Stimulated activated CD8-positive, alpha-beta memory T cell treated with anti-CD3 and anti-CD28 coated beads, Interleukin-7, amount 100 ng/mL, for 48 hours (primary cell): ENCODE measurements at places on chromosomes 1 and 21.

DNA sequence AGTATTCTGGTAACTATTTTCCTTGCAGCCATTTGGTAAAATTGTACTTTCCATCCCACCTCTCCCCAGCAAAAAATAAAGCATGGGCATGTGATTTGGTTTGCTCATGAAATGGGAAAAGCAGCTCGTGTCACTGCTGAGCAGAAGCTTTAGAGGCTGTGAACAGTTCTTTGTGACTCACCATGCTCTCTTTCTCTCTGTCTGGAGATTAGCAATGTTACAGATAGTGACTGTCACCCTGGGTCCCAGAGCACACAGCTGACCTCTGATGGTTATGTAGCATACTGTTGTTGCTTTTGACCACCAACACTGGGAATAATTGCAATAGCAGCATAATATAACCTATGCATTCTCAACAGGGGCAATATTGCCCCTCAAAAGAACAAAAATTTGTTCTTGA is 70.6 kb downstream of the RGS2 start:
- no peak for DNase-seq

DNA sequence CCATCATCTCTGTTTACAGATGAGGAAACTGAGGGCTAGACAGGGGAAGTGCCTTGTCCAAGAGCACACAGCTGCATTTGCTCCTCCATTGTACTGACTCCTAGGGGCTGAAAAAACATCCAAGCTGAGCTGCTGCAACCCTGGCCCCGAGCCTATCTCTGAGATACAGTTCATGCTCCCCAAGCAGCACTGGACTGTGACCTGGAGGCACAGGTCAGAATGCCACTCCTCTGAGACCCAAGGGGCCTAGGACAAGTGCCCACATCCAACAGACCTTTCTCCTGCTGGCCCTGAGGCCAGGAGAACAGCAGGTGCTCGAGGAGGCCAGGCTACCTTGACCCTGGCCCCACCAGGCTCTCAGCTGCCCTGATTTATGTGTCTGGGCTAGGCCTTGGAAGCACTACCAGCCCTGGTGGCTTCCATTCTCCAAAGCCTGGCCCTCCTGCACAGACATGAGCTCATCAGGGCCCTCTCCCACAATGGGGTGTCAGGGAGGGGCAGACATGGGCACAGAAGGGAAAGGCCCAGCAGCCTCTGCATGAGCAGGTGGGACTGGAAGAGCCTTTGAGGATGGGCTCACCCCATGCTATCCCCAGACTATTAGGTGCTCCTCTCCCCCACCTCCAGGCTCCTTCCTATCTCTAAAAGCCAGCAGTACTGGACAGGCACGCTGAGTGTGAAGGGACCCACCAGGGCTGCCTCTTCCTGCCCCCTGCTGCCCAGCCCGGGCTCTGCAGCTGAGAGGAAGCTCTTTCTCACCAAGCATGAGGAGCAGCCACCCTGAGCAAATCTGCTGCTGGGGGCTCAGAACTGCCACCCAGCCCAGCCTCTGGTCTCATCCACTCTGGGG is 18.8 kb downstream of the ADGRB2 start:
- no peak for DNase-seq

DNA sequence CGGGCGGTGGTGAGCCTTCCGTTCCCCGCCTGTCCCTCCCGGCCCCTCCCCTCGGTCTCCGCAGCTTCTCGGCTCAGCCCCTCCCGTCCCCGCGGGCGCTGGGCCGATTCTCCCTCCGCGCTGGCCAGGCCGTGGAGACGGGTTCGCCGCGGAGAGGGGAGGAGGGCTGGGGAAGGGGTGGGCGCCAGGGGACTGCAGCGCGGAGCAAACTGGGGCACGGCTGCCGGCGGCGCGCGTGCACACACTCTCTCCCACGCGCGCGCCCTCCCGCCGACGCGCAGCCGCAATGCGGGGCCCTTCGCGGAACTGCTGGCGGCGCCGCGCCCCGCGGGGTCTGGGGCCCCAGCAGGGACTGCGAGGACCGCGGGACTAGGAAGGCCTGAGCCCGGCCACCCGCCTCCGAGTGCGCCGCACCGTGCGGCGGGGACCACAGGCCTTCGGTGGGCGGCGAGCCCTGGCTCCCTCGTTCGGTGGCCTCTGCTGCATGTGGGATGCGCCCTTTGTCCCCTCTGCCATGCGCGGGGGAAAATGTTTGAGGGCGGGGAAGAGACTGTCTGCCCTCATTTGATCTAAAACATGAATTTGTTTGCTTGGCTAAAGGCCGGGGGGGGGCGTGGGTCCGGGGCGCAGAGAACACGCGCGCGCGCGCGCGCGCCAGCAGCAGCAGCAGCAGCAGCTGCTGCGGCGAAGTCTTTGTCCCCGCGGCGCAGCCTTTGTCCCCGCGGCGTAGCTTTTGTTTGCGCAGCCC is 90.7 kb upstream of the VAMP3 start:
- DNase-seq: no peak

- DNase-seq: no peak
These were observed 127.3 kb downstream of the SIK1 start for GRCh38 chr21:43299441-43300277.

GRCh38 chr1:228256626-228257375 is 49.0 kb downstream of the OBSCN start:
- DNase-seq: no peak

DNA sequence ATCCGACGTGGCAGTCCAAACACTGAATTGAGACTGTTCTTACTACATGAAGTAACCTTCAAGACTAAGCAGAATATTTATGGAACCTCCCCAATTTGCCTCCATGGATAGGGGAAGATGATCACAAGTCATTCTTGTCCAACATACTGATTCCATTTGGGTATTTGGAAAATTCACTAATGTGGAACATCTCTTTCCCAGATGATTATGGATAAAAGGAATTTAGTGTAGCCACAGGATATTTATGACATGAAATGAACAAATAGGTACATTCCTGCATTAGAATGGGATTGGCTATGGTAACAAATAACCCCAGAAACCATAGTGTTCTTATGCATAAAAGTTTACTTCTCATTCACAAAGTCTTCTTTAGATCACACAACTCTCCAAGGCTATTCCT is 40.2 kb upstream of the SGIP1 start:
- DNase-seq: no peak

DNA sequence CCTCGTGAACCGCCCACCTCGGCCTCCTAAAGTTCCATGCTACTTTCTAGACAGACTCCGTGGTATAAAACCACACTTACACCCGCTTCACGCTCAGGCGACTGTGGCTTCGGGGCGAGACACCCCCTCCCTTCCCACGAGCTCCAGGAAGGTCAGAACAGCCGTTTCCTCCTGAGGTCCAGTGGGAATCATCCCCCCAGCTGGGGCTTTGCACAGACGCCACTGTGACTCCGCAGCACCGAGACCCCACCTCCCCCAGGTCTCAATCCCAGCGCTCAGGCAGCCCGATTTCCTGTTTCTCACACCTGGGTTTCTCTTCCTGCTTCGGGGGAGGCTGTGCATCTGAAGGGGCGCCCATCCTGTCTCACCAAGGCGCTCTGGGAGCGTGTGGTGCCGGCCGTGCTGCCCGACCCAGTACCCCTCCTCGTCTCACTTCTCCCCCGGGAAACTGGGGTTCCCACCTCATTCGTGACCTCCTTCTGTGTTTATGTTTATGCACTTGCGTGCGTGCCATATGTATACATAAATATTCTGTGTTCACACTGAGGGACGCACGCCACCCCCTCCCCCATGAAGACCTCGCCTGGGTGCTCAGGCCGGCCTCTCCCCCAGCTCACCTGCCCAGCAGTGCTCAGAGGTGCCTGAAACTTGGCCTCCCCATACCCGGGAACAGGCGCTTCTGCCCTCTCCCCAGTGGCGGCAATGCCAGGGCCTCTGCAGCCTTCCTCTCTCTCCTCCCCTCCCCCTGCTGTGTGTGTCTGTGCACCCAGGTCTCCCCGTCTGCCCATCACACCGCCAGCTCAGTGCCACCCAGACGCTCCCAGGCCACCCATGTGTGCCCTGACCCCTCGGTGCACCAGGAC is 14.6 kb downstream of the SLC35E2B start:
- DNase-seq: peak; percentile 27

DNA sequence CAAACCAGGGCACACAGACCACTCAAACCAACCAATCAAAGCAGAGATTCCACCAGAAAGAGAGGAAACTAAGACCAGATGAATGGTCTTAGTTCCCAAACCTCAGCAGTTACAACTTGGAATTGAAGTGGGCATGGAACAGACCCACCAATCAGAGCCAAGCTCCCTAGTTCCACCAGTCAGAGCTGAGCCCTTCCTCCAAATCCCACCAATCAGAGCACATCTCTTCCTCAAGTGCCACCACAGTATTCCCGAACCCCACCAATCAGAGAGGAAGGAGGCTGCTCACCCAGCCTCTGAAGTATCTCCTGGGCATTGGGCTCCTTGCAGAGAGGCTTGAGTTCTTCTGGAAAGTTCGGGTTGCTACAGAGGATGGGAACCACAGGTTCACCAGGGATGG is 1.4 kb downstream of the GUCA2A start:
- no peak for DNase-seq

DNA sequence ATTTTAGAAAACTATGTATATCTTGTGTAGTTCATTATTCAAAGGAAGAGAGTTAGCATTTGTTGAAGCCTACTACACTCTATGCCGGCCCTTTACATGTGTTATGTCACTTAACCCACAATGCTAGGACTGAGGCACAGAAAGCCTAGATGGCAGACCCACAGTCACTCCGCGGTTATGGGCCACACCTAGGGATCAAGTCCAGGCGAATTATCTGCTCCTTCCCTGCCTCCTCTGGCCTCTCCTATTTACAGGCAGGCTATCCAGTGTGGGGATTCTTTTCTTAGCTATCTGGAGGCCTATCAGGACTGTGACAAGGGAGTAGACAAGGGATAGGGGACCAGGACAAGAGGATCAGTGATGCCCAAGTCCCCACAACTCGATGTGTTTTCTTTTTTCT is 33.0 kb downstream of the IER5 start:
- no peak for DNase-seq

DNA sequence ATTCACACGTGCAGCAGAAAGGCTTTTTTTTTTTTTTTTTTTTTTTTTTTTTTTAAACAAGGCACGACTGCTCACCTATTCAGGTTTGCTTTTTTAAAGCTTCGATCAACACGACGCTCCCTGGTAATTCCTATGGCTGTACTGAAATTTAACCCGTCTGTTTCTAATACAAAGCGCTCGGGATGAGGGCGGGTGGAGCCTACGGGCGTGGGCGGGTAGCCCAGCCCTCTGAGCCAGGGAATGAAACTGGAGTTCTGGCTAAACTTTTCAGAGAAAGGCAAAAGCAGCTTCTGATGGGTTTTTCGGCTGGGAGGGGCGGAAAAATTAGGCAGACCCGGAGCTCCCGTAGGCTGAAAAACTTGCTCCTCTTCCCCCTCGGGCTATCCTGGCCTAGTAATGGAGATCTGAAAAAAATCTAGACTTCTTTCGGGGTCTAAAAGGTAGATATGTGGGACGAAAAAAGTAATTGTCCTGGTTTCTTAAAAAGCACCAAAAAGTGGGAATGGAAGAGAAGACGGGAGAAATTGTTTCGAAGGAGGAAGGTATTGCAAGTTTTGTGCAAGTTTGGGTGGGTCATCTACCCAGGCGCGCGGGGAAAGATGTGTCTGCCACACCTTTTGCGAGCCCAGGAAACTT is 7.4 kb downstream of the NR5A2 start:
- DNase-seq: no peak

- DNase-seq: no peak
These were observed 5.8 kb downstream of the RNU5D-1 start for GRCh38 chr1:44724955-44725698.

DNA sequence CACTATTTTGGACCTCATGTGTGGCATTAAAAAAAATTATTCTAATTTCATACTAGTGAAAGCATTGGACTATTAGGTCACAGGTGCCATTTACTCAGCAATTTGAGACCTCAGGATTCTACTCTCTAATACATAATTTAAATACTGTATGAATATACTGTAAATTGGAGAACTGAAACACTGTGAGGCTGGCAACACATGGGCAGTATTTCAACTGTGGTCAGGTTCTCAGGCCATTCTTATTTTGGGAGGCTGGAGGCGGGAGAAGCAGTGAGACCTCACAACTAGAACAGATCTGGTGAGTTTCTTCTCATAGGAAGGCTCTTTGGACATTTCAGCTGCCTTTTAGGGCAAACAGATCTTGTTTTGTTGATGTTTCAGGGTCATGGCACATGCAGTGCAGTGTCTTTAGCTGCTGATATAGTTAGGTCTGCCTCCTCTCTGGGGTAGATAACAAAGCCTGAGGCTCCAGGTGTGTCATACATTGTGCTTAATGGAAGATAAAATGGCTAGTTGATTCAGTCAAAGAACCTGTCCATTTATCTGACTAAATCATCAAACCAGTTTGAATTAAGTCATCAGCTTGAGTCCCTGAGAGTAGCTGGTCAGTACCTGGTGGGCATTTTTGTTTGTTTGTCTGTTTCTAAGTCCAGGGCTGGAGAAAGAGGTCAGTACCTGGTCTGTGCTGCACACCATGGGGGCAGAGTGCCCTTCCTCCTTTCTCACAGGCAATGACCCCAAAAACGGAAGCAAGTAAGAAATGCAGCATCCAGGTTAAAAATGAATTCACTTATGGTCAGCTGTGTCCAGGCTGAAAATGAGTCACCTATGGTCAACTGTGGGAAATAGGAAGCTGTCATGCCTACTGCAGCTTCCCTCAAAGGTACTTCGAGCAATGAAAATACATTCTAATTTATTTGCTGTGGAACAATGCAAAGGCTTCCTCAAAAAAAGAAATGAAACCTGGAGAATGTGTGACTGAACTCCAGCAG is 216.2 kb downstream of the SDCCAG8 start:
- no peak for DNase-seq

DNA sequence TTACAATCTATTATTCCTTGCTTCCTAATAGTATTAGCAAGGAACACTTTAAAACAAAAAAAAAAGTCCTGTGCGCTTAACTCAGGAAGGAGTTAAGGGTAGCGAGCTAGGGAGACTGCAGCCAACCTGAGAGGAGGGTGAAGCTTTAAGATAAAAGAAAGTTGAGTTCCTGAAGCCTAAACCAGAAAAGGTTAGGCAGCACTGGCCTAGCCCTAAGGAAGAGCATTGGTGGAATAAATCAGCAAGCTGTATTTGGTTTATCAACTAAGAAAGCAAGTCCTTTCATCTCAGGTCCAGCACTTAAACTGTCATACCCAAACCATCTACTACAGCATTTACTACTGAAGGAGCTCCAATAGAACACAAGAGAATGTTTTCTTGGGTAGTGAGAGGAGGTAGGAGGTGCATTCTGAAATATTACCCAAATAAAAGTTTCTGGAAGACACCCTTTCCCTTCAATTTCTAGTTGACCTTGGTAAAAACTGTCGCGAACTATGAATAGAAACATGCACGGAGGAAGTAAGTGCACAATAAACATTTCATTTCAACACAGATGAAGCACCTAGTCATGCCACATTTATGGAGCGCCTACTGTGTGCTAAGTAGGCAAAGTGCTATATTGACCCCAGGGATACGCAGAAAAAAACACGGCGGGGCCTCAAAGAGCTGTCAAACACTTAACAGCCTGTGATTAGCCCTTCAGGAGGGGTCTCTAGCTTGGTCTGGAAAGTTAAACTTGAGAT is 1.3 kb downstream of the GLRX2 start:
- no peak for DNase-seq

- DNase-seq: no peak
These were observed 13.3 kb upstream of the TFF1 start for GRCh38 chr21:42379426-42380215.

DNA sequence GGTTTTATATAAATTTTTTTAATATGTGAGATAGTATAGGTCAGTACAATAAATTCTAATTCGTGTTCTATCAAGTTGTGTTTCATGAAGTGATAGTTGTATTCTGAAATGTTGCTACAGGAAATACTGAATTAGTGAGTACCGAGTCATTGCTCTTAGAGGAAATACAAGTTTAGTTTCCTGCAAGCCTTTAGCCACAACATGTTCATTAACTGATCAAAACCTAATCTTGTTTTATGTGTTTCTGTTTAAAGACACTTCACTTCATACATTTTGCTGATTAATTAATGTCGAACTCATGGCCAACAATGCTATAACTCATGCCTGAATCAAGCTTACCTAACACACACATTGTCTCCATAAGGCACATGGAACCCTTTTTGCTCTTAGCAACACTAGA is 43.6 kb downstream of the LRRC7 start:
- no peak for DNase-seq
